ENCODE measurements at places on chromosomes 2 and 18.

GRCh38 chr2:27115519-27115918 is 3.4 kb downstream of the CGREF1 start:
- DNase-seq: no peak

DNA sequence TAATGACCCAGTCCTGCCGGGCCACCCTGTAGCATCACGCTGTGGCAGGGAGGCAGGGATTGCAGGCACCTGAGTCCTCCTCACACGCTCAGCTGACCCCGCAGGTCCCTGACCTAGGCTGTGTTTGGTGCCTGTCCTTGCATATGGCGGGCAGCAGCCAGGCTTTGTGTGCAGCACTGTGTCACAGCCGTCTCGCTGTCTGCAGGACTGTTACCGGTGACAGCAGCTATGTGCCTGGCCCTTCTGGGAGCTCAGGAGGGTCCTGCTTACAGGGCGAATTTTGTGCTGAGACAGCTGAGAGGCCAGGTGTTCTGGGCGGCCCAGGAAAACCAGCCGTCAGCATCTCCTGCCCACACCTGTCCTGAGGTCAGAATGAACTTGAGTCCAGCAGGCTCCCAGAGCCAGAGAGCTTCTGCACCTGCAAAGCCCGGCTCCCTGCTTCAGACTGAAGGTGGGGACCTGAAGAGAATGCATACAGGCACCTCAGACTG is 10.4 kb upstream of the ARID5A start:
- DNase-seq: no peak

GRCh38 chr2:17976871-17977746 is 98.6 kb downstream of the KCNS3 start:
- DNase-seq: no peak

- DNase-seq: no peak
These were observed 1012.4 kb upstream of the CRIM1 start for GRCh38 chr2:35343135-35343534.

DNA sequence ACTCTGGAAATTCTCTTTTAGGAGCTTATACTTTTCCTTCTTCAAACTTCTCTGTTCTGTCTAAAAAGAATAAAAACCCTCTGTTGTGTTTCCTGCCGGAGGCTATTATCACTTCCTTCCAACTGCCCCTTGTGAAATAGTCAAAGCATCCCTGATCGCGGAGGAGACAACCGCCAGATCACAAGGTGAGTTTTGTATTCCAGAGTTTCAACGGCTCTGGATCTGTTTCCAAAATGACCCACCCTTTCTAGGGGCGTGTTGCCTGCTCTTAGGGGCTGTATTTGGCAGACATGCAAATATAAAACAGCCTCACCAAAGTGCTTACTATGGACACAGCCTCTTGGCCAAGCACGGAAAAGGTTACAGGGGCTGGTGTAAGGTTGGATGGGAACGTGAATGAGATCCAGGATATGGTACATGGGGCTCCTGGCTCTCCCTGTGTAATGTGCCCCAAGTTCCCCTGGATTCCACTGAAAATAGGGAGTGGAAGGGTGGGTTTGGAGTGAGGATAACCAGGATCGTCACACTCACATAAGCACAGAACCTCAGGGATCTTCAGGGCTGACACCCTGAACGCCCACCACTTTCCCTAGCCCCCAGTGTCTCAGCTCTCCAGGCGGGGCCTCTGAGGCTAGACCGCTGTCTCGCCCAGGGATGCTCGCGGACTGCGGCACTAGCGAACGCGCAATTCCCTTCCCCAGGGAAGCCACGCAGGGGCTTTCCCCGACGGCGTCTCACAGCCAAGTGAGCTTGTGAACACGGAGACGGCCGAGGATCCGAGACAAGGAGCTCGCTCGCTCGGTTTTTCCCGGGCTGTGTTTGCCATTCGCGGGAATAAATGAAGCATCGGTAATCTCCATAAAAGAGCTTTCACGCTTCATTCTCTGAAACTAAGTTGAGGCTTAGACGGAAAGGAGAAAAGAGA is 14.4 kb downstream of the EN1 start:
- DNase-seq: no peak

- no peak for DNase-seq
These were observed 67.2 kb downstream of the LCLAT1 start for GRCh38 chr2:30514134-30514847.

GRCh38 chr2:217903859-217904613 is 98.8 kb downstream of the TNS1 start:
- no peak for DNase-seq

- no peak for DNase-seq
These were observed 874.9 kb downstream of the RNF144A start for GRCh38 chr2:7792031-7792651.

DNA sequence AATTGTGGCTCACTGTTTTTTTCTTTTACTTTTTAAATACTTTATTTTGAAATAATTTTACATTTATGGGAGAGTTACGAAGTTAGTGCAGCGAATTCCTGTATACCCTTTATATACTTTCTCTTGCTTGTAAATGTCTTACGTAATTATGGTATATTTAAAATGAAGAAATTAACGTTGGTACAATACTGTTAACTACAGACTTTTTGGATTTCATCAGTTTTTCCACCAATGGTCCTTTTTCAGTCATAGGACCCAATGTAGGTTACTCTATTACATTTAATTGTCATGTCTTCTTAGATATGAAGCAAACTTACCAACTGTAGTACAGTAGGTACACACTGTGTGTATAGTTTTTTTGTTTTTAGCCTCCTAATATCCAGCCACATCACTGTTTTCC is 76.3 kb downstream of the BOLA3 start:
- DNase-seq: no peak

GRCh38 chr2:61733563-61733962 is 120.3 kb downstream of the FAM161A start:
- no peak for DNase-seq

DNA sequence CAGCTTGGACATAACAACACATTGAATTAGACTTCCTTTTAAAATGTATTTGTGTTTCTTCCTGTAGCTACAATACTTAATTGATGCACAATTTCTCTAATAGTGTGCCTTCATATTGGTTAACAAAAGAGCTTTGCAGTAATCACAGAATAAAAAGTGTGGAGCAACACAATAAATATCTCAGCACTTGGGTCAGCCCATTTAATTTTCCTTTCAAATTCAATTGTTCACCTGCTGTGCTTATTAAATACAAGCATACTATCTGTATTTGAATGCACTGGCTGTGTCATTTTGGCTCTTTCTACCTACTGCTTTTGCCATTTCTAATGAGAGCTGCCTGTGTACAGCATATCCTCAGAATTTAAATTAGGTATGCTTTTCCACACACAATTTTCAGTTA is 1641.3 kb upstream of the SLC39A10 start:
- no peak for DNase-seq

DNA sequence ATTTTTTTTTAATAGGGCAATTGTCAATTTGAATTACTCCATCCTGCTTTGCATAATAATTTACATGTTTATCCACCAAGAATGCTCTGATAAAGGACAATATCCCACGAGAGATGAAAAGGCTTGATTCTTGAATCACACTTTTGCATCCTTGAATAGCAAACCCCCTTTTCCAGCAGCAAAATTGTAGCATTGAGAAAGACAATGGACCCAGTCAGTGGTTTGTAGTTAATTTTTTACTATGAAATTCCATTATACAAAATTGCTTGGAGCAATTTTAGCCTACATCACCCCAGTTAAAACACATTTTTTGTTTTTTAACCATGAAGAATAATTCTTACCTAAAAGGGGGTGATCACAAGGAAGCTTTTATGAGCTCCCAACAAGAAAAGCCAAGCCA is 255.1 kb downstream of the RND3 start:
- DNase-seq: no peak

GRCh38 chr2:83967854-83968253 is 491.2 kb downstream of the SUCLG1 start:
- DNase-seq: no peak

GRCh38 chr2:198144660-198145059 is 340.3 kb downstream of the PLCL1 start:
- no peak for DNase-seq

- no peak for DNase-seq
These were observed 24.2 kb upstream of the ARL5A start for GRCh38 chr2:151852260-151853069.

DNA sequence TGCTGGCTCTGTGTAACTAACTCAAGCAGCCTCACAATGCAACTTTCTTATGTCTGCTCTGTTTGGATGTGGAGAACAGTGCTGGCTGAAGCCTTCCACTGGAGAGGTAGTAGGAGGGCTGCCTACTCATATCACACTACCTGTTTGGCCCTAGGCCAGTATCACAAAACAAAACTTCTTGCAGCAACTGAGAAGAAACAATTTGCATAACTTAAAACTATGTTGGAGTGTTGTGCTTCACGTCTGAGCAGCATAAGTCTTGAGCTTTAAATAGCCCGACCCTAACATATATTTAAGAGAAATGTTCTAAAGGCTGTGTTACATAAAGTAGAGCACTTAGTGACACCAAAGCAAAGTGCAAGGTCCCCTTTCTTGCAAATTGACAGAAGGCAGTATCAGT is 204.9 kb upstream of the ACVR2A start:
- no peak for DNase-seq

DNA sequence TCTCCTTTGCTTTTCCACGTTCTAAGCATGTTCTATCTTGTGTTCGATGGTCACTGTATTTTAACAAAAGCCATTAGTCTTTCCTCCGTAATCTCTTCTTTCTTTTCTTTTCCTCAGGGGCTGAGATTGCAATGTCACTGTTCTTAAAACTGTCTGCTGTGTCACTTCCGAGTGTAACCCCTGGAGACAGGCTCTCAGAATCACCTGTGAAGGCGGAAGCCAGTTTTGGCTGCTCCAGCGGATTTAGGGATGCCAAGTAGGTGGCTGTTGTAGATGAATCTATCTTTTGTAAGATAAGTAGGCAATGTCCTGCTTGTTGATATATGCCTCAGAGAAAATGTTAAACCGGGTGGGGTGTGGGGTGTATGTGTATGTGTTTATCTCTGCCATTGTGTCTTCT is 94.7 kb upstream of the L3MBTL4 start:
- DNase-seq: no peak

- no peak for DNase-seq
These were observed 374.1 kb downstream of the LRATD1 start for GRCh38 chr2:15006667-15007066.

GRCh38 chr2:158618891-158619490 is 162.2 kb downstream of the PKP4 start:
- DNase-seq: no peak

DNA sequence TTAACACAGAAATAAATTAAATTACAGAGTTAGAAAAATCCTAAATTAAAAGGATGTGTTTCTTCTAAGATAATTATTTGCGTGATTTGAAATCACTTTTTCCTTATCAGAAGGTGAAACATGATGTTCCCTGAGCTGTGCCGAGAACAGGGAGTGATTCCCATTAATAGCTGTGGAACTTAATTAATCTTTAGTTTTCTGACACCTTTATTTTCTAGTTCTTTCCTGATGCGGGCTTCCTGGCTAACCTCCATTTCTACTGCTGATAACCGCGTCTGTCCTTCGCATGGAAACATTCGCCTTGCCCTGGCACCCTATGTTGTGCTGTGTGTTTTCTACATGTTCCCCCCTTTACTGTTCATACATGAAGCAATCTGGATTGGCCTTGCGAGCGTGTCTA is 172.9 kb downstream of the FAM210A start:
- DNase-seq: no peak

DNA sequence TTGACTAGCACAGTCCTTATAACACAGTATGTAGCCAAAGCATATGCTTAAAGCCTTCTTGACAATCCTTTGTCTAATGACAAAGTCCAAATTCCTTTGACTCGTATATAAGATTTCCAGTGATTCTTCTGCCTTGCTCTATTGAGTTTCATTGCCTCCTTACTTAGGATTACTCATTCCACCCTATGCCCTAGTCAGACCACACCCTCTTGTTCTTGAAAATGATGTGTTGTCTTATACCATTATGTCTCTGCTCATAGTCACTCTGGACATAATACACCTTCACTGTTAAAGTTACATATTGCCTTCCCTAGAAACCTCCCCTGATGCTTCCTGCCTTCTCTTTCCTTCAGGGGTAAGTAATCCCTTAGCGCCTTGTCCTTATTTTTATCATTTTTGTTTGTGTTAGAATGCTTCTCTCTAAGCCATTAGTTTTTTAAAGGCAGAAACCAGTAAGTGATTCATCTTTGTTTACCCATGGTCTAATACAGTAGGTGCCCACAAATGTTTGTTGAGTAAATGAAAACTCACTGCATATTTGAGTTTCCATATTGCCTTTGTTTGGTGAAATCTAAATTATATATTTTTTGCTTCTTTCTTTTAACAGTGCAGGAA is 19.3 kb downstream of the GPD2 start:
- DNase-seq: no peak

- DNase-seq: no peak
These were observed 76.3 kb downstream of the MDH1 start for GRCh38 chr2:63665091-63665490.

Measured in activated T-helper 1 cell treated with anti-CD3 and anti-CD28 coated beads, Interleukin-2, amount 50 U/mL, for 16 hours (primary cell).